ENCODE measurements at places on chromosomes 16 and 17.

DNA sequence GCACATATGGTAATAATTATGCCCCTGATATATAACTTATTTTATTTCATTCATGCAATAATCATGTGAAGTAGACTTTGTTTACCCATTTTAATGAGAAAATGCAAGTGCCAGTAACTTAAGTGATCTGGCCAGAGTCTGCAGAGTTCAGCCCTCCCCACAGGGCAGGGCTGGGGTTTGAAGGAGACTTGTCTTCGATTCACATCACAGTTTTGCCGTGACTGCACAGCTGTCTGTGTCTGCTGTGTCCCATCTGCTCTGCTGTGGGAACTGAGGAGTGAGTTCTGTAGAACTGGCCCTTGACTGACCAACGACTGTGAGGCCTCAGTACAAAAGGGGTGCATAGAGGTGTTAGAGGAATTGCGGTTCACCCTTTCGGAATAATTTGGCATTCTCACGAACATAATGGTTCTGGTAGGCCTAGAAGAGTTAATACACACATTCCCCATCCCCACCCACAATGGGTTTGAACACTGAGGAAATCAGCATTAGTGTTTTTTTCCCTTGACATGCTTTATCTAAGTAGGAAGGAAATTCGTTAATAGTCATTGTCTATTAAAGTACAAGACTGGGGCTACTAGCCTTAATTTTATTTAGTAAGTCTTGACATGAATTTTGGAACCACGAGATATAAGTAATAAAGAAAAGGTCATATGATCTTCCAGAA lies 113.6 kb upstream of the MON1B start:
- DNase-seq, result no peak

GRCh38 chr17:49241692-49242397 lies 11.3 kb upstream of the PHOSPHO1 start:
- DNase-seq, result no peak

- DNase-seq, result no peak
Measured at GRCh38 chr16:7748522-7748921, 415.9 kb downstream of the RBFOX1 start.

GRCh38 chr16:30040221-30040620 lies 9.2 kb upstream of the TLCD3B start:
- DNase-seq, result no peak

GRCh38 chr17:40730970-40731369 lies 24.2 kb downstream of the KRT25 start:
- DNase-seq, result peak; percentile 8

GRCh38 chr16:31063843-31064611 lies 10.0 kb downstream of the ZNF668 start:
- no peak for DNase-seq

DNA sequence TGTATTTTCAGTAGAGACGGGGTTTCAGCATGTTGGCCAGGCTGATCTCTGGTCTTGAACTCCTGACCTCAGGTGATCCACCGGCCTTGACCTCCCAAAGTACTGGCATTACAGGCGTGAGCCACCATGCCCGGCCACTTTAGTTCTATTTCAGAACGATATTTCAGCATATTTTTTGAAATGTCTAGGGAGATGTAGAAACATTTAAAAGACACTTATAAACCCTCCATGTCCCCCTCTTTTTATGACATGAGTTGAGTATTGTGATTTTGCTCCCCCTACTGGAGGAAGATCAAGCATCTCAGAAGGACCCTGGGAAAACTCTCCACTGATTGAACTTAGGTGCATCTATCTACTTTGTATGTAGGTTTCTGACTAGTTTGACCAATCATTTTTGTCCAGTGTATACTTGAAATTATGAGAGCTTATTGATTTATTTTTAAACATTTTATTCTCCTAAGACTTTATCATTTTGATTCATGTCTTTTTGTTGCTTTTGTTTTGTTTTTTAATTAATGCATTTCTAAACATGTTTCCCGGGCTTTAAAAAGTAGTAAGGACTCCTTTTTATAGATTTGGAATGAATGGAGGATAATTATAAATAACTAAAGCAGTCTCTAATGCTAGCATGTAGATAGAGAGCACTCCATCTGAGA lies 105.1 kb downstream of the CHD9 start:
- DNase-seq, result peak; percentile 15

GRCh38 chr17:74987909-74988711 lies 678 bp downstream of the CDR2L start:
- DNase-seq, result peak; percentile 77

DNA sequence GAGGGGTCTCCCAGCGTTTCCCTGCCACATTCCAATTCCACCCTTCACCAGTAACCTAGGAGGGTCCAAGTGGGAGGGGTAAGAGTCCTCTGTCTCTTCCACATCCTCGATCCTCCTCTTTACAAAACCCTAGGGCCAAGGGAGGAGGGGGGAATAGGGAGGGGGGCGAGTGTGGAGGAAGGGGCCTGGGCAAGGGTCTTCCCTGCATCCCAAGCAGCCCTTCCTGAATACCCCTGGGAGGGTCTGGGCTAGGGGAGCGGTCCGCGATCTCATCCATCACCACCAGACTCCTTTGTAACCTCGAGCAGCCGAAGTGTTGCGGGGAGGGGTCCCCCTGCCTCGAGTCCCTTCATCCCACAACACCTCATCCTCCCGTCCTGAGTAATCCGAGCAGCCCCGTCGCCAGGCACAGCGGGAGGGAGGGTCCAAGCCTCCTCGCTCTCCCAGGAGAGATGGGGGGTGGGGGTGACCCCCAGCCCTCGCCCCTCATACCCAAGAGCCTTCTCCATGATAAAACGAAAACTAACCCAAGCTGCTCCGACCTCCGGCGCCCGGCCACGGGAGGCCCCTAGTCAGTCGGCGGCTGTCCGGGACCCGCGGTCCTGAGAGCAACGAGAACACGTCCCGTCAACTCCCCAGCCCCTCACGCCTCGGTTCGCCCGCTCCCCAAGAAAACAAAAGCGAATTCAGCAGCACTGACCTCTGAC lies 502 bp downstream of the SMPD3 start:
- no peak for DNase-seq

DNA sequence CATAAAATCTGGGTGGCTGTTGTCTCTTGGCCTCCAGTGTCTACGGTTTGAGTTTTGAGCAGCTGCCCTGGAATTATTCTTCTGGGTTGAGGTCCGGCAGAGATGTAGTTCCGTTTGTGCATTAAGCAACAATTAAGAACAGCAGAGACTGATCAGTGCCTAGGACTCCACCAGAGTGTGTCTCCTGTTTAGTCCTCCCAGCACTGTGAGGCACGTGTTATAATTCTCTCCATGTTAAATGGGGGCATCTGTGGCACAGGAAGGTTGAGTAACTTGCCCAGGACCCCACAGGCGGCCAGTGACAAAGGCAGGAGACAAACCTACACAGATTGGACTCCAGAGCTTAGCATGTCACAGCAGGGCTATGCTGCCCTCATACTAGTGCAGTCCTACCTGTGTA lies 225.1 kb downstream of the CBLN1 start:
- no peak for DNase-seq

DNA sequence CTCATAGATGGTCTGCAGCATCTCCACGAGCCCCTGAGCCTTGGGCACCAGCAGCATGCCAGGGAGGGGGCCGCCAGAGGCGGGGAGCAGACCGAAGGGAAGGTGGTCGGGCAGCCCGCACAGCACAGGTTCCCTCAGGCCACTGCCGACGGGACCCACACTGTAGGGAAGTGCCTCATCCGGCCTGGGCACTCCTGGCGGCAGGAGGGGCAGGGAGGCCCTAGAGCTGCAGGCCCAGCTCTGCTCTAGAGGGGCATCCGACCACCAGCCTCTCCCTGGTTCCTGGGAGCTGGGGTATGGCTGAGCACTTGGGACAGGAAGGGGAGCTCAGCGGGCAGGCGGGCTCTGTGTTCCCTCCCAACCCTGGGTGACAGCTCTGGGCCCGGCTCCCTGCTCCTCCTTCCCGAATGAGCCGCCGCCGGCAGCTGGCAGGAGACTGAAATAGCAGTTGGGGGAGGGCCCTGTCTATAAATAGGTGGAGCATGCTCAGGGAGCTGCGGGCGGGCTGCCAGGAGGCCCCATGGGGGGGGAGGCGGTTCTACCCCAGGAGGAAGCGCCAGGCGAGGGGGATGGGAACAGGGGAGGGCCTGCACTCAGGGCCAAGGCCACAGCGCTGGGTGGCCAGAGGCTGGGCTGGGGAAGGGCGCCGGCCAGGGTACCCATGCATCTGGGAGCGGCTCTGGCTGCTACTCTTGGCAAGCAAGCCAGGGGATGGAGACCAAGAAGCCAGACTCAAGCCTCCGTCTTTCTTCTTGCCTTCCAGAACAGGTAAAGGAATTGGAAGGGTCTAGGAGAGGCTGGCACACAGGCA lies 12.4 kb downstream of the HDAC5 start:
- peak; percentile 94 for DNase-seq

- no peak for DNase-seq
Measured at GRCh38 chr16:27228621-27229501, 25.5 kb downstream of the KDM8 start.

DNA sequence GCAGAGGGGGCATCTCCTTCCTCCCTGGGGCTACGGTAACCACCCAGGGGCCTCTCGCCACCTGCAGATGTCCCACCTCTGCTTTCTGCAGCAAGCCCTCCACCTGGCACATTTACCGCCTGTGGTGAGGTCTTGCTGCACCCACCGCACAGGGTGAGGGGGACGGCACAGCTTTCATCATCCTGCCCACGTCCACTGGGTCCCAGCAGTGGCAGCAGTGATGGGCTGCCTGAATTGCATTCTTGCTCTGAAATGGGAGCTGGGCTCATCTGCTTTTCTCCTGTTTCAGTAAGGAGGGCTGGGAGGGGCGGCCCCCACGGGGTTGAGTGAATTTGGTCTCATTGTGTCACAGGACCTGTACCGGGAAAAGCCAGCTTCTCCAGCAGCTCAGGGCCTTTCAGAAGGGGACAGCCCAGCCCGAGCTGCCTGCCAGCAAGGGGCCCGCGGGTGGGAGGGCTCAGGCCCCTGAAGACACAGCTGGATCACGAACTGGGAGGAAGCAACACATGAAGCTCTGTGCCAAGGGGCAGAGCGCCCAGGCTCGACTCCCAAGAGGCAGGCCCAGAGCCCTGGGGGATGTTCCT lies 12.7 kb downstream of the DNAAF8 start:
- DNase-seq, result no peak

All from Calu3 (cell line).